COLO829 (cell line): ENCODE measurements at places on chromosomes 12 and 14.

DNA sequence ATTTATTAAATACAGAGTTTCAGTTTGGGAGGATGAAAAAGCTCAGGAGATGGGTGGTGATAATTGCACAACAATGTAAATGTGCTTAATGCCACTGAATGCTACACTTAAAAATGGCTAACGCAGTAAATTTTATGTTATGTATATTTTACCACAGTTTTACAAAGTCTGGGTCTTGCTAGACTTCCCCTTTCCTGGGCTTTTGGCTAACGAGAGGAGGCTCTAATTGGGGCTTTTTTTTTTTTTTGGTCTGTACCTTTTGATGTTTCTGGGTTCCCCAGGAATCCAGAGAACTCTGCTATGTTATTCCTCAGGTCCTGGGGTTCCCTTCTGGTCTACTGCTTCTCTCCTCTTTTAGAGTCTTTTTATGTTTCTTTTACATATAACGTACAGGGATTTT is 355.5 kb downstream of the CACNA1C start:
- no peak for DNase-seq

GRCh38 chr12:114092981-114093380 is 126.9 kb upstream of the RBM19 start:
- no peak for DNase-seq

- peak; percentile 9 for DNase-seq
Measured at GRCh38 chr14:79050787-79051727, 880.9 kb downstream of the NRXN3 start.

DNA sequence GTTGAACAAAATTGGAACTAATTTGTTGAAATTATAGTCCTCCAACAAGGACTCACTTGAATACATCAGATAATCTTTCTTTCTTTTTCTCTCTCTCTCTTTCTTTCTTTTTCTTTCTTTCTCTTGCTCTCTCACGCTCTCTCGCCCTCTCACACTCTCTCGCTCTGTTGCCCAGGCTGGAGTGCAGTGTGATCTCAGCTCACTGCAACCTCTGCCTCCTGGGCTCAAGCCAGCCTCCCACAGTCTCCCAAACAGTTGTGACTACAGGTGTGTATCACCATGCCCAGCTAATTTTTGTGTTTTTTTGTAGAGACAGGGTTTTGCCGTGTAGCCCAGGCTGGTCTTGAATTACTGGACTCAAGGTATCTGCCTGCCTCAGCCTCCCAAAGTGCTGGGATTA is 22.8 kb downstream of the WDR20 start:
- DNase-seq, result no peak

DNA sequence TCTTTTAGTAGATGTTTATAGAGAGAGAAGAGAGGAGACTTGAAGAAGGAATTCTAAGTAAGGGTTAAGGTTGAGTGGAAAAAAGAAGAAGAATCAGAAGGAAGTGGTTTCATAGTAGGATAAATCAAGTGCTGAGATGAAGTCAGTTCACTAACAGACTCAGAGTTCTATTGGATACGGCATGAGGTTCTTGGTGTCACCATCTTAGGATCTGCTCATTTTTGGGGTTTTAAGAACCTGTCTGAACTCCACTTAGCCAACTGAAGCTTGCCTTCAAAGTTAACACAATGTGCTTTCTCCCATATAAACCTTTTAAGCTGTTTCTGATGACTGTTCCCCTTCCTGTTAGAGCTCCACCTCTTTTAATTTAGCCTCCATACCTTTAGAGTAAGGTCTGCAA is 152.6 kb downstream of the PRKCH start:
- DNase-seq, result no peak

DNA sequence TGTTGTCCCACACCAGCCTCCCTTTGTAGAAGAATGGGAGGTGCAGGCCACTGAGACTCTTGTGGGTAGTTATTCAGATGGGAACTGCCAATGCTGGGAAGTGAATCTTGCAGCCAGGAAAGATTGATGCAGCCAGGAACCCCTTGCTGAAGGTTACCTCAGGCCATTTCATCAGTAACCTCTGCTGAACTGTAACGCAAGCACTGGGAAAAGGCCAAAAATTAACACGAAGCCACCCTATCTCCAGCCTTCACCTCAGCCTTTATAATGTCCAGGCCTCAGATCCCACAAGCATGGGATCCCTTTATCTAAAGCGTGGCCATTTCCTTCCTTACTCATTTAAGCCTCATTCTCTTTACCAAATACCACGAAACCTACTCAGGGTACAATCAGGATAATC is 211.1 kb downstream of the SPTSSA start:
- DNase-seq, result no peak

- no peak for DNase-seq
Measured at GRCh38 chr12:13358391-13358905, 161.9 kb downstream of the EMP1 start.

DNA sequence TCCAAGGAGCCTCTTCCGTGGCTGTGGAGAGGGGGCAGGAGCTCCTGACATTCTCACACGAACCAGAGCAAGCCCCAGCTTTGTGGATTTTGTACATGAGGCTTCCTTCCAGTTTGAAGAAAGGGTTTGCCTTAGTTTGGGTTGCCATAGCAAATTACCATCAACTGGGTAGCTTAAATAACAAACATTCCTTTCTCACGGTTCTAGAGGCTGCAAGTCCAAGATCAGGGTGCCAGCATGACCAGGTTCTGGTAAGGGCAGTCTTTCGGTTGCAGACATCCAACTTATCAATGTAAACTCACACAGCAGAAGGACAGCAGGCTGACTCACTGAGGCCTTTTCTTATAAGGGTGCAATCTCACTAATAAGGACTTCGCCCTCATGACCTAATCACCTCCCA is 25.9 kb upstream of the STAB2 start:
- no peak for DNase-seq

- no peak for DNase-seq
Measured at GRCh38 chr14:86756521-86757190, 1226.7 kb downstream of the FLRT2 start.

GRCh38 chr14:103451401-103451800 is 66.2 kb downstream of the MARK3 start:
- peak; percentile 36 for DNase-seq

- no peak for DNase-seq
Measured at GRCh38 chr14:54650959-54651351, 84.0 kb downstream of the SAMD4A start.

GRCh38 chr12:101829639-101830366 is 956 bp downstream of the GNPTAB start:
- DNase-seq, result no peak

DNA sequence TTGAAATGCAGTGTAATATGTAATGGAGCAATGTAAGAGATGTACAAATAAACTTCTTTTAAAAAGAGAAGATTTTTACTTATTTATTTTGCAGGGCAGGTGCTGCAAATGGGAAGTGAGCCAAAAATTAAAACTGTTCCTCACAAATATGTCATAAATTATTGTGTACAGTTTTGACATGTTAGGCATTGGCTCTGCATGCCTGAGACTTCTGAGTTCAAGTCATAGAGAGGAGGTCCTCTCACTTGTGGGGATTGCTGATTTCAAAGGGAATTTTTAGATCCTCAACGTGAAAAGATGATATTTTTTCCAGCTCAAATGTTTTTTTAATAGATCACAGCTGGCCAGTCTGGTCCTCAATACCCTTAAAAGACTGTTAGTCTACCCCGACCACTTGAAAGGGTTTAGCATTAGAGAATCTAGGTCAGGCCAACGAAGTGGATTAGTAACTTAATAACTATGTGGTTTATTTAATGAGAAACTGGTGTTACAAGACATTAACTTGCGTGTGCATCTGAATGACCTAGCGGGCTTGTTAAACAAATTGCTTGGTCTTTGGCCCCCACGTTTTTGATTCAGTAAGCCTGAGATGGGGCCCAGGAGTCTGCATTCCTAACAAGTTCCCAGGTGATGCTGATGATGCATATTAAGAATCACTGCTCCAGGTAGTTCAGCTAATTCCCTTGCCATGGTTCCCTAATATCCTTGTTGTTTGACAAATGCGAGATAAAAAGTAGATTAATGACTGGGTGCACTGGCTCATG is 30.9 kb upstream of the WDR89 start:
- DNase-seq, result no peak

DNA sequence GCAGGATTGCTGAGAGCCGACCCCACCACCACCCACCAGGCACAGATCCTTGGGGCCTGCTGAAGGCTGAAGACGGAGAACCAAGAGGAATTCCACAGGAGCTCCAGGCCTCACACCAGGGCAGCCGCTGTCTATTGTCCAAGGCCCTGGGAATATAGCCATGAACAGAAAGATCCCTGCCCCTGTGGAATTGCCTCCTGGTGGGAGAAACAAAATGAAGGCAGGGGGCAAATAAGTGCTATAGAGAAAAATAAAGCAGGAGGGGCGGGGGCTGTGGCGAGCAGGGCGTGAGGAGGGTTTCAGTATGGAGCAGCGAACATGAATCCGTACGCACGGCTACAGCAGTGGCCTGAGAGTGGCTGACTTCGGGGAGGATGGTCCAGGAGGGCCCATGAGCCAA is 96.1 kb downstream of the EML1 start:
- no peak for DNase-seq

- DNase-seq, result no peak
Measured at GRCh38 chr14:104984056-104984894, 1.3 kb upstream of the CLBA1 start.

- DNase-seq, result no peak
Measured at GRCh38 chr12:19203539-19204506, 74.3 kb downstream of the PLEKHA5 start.

GRCh38 chr12:114316076-114316475 is 89.9 kb downstream of the TBX5 start:
- no peak for DNase-seq

DNA sequence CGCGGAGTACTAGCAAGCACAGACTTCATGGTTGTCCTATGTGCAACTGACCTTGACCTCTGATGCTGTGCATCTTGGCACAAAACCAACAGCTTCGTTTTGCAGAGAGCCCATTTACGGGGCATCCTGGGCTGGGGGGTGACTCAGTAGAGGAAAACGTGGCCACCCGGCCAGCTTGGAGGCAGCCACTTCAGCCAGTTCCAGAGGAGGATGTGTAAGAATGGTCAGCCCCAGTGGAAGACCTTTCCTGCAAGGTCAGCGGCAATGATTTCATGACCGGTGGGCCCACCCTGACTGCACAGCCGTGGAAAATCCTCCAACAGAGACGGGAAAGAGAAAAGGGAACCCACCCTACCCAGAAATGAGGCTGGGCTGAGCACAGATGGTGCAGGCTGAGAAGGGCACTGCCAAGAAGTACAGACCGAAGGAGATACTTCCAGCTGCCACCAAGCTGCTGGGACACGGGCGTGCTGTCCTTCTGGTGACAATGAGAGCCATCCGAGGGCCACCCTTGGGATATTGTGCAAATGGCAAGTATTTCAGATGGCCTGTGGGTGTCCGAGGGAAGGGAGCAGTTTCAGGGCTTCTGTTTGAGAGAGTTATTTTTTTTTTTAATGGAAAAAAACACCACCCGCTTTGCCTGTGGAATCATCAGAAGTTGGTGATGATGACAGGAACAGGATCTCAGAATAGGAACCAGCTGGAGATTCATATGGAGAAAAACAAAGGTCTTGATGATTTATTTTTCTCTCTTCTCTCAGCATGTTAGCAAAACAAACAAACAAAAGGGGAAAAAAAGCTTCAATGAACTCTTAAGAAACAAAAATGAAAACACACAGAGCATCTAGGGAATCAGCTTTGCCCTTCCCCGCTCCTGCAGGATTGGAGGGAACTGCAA is 120.2 kb upstream of the RFLNA start:
- no peak for DNase-seq

DNA sequence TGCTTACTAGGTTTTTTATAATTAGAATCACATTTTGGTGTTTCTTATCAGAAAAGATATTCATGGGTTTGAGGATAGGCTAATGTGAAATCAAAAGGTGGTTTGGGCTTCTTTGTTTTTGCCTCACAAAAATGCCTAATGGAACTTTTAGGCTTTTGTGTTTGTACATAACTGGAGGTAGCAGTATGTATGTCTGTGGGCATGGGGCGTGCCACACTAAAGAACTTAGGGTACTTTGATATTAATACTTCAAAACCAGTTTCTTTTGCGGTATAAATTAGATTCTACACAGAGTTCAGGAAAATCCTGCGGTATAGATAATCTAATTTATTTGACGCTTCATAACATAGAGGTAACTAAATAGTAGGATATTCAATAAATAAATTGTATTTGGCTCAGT is 1.9 kb downstream of the ETV6 start:
- DNase-seq, result no peak

- no peak for DNase-seq
Measured at GRCh38 chr14:97445367-97445766, 648.2 kb downstream of the VRK1 start.

GRCh38 chr12:39451977-39452376 is 9.1 kb upstream of the KIF21A start:
- DNase-seq, result no peak

DNA sequence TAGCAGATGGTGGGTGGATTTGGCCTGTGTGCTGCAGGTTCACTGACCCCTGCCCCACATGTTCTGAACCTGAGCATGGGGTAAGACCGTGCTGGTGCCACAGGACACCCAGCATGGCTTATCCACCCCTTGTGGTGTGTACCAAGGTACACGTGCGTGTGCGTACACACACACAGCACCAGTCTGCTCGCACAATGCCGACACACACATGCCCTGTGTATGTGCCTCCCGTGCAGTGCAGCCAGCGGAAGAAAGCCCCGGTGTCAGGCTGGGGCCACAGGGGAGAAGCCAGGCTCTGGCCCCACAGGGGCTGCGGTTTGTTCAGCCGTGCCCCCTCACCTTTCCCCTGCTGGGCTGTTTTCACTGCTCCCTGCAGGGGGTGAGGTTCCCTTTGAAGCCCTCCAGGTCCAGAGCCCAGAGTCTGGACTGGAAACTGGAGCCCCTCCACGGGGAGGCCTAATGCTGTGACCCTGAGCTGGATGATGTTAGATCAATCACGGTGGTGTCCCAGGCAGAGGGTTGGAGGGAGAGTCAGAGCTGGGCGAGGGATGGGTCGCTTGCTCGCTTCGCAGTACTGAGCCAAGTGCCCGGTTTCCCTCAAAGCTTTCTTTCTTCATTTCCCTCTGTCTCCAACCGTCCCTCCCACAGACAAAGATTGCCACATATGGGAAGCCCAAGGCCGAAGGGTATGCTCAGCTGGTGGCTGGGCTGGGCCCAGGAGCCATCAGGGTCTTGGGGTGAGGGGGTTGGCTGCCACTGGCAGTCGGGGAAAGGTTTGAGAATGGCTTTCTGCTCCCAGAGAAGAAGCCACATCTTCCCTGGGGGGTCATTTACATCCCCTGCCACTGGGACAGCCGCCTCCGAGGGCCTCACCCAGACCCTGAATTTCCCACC is 6.2 kb downstream of the DTX1 start:
- no peak for DNase-seq

DNA sequence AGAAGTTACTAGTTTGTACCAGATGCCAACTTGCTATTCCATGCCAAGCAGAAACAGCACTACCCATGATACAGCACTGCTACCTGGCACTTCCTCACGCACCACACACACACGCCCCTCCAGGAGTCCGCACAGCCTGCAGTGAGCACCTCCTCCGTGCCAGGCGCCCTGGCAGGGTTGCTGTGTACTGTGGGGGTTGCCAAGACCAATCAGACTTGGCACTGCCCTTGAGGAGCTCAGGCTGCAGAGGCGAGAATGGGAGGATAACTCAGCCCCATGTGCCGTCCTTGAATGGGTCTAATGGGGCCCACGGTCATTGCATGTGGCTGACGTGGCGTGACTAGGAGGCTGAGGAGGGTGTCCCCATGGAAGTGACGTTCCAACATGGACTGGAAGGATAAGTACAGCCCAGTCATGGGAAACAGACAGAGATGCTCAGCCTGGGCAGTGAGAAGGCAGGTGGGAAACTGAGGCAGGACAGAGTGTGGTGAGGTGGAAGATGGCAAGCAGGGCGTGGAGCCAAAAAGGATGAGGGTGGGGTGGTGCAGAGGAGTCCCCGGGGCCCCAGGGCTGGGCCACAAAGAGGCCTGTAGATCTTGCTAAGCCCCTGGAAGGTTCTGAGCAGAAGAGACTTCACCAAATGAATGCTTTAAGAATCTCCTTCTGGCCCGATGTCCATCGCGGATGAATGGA is 65.3 kb upstream of the C14orf180 start:
- no peak for DNase-seq
